Sciatic nerve (tissue), 2 donors: ENCODE measurements at places on chromosomes 2 and 18. TPM values are rescaled to one million over a fixed set of nuclear protein-coding genes. Genes with fewer than 3 reads are reported as not detected.

SP110 gene
- 40.5 TPM for total RNA-seq

SLC9A4 gene
- total RNA-seq, result not detected

SAG gene
- not detected for total RNA-seq

DNA sequence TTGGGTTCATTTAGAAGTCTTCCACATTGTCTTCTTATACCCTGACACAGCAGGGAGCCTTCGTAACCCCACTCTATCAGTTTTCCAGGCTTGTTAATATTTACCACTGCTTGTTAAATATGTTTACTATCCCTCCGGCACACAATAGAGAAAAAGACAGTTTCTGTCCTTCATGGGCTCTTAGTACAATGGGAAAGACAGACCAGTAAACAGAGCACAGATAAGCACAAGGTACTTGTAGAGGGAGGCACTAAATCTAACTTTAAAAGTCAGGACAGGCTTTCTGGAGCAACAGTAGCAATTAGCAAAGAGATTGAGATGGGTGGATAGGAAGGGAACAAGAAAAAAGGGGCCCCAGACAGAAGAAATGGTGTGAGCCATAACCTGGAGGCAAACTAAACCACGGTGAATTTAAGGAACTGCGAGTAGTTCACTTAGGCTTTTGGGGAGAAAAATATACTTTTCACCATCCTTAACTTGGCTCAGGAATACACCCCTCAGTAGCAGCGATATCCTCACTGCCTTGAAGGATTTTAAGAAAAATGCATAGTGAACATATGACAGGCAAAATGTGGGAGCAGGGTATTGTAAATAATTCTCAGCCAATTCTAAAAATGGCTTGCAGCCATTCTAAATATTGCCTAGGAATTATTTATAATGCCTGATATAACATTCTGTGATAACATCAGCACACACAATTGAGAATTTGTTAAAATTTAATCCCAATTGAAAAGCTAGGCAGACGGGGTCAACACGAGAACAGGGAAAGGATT lies 383.7 kb downstream of the CDH2 start:
- DNase-seq, result no peak

DNA sequence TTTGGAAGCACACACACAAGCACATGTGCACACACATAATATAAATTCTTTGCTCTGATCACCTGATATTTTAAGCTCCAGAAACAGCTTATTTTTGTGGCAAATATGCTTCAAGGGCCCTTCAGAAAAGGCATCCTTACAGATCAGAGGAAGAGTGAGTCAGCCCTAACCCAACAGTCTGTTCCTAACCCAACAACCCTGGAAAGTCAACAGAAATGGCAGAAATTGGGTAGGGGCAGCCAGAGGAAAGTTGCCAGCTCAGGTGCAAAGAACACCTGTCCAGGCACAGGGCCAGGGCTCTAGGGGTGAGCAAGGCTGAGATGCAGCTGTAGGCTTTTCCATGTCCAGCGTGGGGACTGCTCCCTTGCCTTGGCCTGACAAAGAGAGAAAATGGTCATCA lies 6.4 kb upstream of the NCKAP5 start:
- DNase-seq, result no peak

- no peak for DNase-seq
Measured at GRCh38 chr2:40034198-40034597, 255.1 kb upstream of the THUMPD2 start.

DNA sequence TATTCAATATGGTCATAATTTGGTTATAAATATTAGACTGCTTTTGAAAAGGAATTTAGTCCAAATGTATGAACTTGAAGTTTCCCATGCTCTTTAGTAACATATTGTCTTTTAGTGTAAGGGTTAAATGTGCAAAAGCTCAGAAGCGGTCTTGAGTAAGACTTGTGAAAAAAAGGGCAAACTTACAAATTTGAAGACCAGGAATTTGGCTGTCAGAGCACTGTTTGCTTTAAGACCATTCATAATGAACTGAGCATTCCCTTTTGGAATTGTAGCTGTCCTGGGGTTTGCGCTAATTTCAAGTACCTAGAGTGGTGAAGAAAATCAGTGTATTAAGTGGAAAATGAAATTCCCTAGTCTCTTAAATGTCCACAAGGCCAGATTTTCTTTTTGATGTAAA lies 6.9 kb upstream of the ZEB2 start:
- no peak for DNase-seq

- no peak for DNase-seq
Measured at GRCh38 chr2:171325886-171326585, 107.8 kb downstream of the METTL8 start.

DNA sequence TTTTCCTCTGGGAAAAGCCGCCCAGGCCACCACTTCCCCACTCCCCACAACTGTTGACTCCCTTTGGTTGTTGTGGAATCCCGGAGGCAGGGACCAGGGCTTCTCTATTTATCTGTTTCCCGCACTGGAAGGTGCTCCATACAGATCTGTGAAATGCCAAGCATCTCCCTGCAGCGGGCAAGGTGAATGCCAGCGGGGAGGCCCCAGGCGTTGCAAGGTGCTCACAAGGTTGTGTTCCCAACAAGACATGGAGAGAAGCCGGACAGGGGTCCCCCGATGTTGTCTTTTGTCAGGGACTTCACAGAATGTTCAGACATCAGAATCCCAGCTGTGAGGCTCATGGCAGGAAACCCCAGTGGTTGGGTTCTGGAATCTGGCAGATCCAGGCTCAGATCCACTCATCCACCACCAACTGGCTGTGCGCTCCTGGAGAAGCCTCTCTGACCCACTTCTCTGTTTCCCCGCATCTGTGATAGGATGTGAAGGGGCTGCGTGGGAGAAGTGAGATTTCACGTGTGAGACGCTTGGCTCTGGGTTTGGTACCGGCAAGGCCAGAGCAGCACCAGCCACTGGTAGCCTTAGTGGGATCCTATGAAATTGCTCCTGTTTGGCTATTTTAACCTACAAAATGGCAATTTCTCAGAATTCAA lies 8.6 kb upstream of the NEU2 start:
- DNase-seq, result no peak
